GM03348 (cell line): ENCODE measurements at places on chromosomes 6 and 20.
A peak's percentile ranks its signal among the peaks of the same experiment; 100 is the strongest.

DNA sequence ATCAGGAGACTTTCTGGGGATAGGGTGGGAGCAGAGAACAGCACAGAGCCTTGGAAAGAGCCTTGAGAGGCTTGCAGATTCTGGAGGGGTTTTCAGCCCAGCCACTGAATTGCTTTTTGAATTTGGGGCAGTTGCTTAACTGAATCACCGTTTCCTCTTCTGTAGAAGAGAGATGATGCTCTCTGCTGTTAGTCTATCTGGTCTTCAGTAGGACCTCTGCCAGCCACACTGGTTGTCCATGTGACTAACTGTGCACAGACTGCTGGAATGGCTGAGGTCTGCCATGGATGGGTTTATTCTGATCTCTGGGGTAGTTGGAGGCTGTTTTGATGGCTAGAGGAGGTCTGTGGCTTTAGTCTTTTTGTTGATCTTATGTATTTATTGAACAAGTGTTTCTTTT, 21.4 kb upstream of the PRDM1 start:
- peak; percentile 24 for DNase-seq

DNA sequence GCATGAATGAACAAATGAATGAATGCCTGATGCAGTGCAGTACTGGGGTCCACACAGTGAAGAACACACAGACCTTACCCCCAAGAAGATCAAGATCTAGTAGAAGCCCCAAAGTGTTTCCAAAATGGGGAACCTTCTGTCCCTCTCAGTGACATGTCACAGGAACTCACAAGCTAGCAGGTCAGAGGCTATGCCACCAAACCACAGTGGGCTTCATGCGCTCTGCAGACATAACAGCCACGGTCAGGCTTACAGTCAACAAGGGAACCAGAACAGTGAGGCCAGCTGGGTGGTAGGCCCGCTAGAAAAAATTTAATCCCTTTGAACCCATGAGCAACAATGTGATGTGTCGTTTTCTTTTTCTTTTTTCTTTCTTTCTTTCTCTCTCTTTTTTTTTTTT, 20.2 kb upstream of the ARFGEF2 start:
- DNase-seq, result no peak

DNA sequence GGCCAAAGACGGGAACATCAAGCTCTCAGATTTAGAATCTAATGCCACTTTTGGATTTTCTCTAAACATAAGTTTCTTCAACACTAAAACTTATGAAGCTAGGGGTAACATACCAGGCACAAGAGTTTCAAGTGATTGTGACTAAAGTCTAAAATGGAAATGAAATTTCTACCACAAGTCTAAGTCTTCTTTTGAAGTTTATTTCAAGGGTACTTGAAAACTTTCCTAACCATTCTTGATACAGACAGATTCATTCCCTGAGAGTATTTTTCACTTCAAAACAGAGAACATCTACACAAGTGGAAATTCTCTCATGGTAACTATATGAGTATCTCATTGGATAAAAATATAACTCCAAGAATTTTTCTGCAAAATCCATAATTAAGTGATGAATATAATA, 56.2 kb downstream of the BTBD9 start:
- no peak for DNase-seq

GRCh38 chr6:88566746-88567534, 396.5 kb downstream of the RNGTT start:
- no peak for DNase-seq

DNA sequence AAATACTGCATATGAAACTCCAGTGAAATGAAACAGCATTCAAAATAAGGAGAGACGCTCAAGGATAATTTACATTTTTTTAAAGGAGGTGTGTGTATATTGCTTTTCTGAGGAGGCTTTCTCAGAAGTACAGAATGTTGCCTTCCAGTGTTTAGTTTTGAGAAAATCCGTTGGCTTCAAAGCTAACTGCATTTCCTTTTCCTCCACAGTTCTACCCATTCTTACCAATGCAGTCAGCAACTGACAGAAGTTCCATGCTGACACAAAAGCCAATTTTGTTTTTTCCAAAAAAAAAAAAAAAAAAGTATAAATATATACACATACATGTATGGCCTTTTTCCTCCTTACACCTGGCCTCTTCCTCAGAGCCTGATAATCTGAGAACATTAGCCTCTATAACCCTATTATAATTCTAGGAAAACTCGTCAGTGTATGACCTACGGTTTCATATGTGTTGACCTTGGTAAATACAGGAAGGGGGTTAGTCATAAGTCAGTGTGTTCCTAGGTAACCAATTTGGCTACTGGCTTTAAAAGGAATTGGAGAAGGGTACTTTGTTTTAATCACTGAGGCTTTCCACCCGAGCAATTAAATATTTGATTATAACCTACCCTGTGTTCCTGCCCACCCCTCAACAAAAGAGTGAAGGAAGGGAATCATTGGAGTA, 24.2 kb downstream of the MGME1 start:
- no peak for DNase-seq

GRCh38 chr20:25308671-25309394, 60.9 kb downstream of the PYGB start:
- DNase-seq, result no peak

DNA sequence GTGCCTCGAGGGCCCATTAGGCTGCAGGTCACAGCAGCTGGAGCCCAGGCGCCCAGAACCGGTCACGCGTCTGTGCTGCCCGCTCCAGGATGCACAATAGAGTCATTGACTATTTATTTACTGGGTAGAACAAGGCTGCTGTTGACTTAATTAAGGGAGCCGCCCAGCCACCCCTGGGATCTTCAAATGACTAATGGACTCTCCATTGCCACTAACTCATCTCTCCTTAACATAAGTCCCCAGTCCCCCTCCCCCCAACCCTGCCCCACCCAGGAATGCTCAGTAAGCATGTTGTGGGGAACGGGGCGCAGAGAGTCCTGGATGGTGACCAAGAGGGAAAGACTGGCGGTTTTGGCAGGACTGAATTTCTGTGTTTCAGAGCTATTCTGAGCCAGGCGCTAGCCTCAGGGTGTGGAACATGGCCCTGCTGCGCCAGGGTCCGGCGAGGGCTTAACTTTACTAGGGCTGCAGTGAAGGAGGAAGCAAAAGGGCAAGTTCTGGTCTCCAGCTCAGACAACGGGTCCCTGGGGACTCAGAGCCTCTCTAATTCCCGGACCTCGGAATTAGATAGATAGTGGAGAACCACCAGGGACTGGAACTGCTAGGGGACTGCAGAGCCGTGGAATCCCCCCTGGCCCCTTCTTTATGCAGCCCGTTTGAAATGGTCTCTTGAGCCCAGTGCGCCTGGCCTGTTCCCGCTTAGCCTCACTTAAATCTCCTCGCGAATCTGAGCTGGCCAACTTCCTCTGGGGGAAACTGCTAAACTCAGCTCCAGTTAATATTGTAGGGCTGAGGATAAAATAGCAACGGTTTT, 1.5 kb upstream of the GRIK2 start:
- no peak for DNase-seq

GRCh38 chr6:70142034-70142433, 160.8 kb downstream of the COL9A1 start:
- DNase-seq, result no peak
